ENCODE measurements at places on chromosomes 1 and 21.
A peak's percentile ranks its signal among the peaks of the same experiment; 100 is the strongest.

GRCh38 chr1:66533804-66534740 lies at the start of gene SGIP1:
SGIP1 (plus strand) TSS chr1:66534153; CDS start chr1:66534359, 206 bp downstream.
- DNase-seq = no peak

- DNase-seq = no peak
Observed at GRCh38 chr1:154519591-154519991, 17.4 kb upstream of the SHE start.

DNA sequence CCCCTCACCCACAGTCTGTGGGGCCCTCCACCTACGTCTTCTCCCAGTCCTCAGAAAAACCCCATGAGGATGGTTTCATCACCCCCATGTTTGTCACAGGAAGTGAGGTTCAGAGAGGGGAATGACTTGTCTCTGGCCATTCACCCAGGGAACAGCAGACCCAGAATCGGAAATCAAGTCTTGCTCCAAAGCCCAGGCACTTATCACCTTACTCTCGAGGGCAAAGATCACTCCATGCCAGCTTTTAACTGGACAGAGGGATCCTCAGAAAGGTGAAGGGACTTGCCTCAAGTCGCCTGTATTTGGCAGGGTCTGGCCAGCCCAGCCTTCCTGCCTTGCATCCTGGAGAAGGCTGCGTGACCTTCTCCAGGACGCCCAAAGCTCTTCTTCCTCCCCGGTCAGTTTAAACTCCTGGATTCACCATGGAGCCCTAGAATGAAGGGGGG lies 57.9 kb upstream of the SSBP3 start:
- no peak for DNase-seq

DNA sequence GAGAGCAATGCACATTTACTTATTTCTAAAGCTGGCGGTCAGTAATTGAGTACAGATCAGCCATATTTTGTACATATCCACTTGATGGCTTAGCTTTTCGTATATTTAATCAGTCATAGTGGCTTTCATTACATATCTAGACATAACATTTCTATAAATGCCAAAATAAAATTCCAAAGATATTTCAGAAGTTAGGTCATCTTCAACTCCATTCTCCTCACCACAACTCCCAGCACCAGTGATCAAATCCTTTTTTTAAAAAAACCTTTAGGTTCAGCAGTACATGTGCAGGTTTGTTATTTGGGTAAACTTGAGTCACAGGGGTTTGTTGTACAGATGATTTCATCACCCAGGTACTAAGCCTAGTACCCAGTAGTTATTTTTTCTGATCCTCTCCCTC lies 53.9 kb upstream of the GNG4 start:
- no peak for DNase-seq

DNA sequence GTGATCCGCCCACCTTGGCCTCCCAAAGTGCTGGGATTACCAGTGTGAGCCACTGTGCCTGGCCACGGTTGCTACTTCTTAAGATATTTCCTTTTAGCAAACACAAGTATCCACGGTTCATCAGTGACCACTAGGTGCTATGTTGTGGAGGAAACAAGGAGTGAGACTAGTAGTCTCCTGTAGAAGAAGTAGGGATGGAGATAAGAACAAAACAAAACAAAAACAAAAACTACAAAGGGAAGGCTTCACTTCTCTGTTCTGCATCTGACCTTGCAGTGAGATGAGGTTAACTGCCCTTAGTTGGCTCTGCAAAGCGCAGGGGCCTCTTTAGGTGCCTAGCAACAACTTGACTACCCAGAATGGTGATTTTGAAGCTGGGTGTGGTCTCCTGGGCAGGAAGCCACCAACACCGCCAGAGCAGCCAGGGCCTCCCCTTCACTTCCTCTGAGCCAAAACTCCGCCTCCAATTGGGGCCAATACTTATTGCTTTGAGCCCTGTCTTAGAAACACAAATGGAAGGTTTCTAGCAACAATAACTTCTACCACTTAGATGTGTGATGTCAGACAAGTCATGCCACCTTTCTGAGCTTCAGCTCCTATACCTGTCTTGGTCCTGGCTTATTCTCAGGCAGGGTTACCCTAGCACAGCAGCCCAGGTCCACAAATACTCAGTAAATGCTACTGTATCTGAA lies 12.8 kb upstream of the CDC42 start:
- peak; percentile 69 for DNase-seq

DNA sequence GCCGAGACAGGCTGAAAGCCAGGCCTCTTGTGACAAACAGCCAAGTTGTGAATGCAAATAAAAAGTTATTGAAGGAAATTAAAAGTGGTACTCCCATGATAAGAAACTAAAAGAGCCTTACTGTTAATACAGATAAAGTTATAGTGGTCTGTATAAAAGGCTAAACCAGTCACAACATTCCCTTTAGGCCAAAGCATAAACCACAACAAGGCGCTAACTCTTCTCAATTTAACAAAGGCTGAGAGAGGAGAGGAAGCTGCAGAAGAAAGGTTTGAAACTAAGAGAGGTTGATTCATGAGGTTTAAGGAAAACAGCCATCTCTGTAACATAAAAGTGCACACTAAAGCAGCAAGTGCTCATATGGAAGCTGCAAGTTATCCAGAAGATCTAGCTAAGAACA lies 10.7 kb downstream of the C1orf105 start:
- DNase-seq = no peak

DNA sequence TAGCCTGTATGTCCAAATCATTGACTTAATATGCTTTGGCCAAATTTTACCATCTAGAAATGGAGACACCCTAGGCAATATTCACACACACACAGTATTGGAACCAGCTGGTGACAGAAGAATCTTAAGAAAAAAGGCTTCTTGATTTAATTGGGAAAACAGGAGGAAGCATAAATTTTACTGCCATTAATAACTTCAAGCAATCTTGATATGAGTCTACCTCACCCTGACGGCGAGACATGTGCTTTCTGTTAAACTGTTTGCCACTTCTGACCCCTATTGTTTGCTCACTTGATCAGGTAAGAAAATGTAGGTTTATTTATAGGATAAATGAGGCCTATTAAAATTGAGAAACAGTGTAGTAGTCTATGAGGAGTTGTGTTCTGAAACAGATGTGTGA lies 73.2 kb downstream of the KIFAP3 start:
- DNase-seq = no peak

DNA sequence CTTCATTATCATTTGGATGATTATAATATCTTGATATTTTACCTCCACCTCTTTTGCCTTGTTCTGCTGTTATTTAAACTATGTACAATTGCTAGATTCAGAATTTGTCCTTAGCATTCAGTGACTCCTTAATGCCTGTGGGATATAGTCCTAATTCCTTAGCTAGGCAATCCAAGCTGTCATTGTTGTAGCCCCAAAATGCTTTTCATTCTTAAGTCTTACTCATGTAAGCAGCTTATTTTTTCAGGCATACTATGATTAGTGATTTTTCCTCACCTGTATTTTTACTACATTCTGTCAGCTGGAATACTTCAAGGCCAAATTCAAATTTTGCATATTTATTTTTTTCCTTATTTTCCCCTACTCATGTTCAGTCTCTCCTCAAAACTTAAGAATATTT lies 13.4 kb downstream of the PKN2 start:
- no peak for DNase-seq

GRCh38 chr1:87894062-87894461 lies 565.4 kb downstream of the LMO4 start:
- DNase-seq = no peak

GRCh38 chr21:42704861-42705260 lies 51.4 kb downstream of the PDE9A start:
- DNase-seq = no peak

DNA sequence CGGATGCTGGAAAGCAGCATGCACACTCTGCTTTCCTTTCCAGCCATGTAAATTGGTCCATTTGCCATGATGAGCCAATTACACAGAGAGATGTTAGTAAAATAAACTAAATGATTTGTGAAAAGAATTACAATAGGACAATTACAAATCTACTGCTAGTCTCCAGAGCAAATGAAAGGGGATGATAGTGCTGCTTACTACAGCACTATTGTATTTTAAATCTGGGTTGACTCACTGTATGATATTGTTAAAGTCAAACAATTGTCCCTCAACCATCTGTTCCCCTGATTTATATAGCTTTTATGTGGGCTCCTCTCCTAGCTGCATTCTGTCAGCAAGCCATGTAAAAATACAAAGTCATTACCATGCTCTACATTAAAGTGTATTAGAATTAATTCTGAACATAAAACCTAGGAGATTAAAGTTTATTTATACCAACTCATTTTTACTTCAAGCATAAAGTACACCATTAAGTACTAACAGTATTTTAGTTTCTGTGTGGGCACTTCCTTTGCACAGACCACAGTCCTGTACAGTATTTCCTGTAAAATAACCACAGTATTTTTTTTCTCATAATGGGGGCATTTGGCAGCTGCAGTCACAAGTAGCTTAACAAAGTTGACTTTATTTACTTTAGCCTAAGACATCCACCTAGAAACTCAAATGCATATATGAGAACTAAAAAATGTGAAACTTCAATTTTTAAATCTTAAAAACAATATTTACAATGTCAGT lies 135.8 kb downstream of the VAV3 start:
- no peak for DNase-seq

DNA sequence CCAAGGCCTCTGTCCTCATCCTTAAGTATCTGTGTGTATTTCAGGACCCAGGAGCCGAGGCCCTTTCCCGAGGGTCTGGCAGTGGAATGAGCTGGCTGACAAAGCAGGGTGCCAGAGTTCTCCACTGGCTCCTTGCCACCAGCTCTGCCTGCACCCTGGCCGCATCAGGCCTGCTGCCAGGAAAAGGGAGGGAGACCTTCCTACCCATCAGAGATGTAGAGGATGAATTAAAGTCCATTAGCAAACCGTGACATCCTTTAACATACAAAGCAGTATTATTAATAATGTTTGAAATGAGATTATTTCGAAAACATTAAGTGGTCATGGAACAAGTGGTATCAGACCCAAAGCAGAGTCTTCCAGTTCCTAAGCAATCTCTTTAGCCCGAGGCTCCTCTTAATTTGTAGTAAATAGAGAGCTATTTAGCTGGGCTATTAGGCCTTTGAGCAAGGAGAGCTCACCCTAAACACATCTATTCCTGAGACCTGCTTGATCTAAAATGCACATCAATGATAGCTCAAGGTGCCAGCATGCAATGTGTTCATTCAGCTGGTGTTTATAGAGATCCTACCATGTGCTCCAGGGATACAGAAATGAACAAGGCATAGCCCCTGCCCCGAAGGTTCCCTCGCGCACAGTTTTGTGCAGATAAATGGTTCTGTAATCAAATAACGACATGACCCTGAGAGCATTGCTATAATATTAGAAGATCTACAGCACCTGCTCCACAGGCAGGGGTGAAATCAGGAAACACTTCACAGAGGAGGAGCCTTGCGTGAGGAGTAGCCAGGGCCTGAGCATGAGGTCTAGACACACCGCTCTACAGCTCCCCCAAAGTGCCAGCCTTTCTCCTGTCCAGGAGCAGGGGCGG lies 44.0 kb downstream of the FAM163A start:
- no peak for DNase-seq

DNA sequence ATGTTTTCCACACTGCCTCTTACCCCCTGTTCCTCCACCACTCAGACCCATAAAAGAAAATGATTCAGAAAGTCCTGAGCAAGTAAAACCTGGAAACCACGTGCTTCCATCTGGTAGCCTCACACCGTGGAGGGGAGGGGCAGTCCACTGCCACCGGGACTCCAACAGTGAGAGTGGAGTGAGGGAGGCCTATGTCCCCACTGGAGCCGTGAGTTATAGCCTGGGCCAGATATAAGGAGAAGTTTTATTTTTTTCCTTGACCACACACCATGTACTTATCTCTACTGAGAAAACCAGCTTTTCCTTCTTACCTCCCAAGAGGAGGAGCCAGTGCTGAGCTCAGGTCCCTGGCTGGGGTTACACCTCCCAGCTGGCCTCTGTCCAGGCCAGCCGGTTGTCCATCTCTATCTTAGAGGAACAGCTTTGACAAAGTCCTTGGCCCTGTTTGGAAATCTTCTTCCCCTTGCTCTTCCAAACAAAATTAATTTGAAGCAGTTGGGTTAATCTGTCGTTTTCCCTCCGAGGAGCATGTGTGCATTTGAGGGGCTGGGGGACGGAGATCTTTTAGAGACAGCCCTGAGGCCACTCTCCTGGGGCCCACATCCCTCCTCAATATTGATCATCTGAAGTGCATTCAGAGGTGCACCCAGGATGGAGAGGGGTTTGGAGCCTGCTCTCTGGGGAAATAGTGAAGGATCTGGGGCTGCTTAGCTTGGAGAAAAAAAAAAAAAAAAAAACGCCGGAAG lies 49.1 kb upstream of the SERBP1 start:
- DNase-seq = no peak

- no peak for DNase-seq
Observed at GRCh38 chr1:176801514-176802020, 338.6 kb downstream of the PAPPA2 start.

DNA sequence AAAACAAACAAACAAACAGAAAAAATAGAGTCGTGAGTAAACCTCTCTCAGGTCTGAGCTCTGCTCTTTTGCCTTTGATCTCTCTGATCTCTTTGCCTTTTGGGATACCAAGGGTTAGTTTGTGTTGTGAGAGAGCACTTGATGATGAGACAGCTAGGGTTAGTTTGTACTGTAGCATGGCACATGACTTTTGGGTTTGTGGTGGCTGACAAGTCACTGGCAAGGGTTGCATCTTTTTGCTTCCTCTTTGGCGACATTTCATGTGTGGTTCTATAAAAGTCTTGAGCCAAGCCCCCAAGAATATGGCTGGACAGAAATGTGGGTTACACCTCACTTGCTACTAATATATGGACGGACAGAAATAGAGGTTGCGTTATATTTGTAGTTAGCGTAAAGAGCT lies 60.5 kb downstream of the TESK2 start:
- no peak for DNase-seq

GRCh38 chr1:234712891-234713305 lies 102.9 kb upstream of the IRF2BP2 start:
- DNase-seq = no peak

DNA sequence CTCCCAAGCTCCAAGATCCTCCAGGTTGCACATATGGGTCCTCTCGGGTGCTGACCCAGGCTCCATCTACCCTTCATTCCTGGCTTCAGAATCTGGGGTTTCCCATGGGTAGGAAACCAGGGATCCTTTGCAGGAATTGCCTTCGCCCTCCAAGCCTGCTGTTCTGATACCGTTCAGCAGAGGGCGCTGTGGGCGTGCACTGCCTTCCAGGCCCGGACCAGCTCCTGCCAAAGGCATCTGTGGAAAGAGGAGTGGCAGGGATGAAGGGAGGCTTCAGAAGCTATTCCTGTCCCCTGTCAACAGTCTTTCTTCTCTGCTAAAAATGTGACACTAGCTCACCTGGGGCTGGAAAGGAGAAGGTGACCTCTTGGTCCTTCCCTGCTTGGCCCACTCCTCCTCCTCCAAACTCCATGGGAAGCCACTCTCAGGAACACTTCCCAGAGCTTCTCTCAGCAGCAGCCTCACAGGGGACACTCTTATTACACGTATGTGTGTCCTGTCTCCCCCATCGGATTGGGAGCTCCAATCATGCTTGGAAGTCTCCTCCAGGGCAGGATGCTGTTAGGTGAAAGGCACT lies 71.2 kb downstream of the VWA5B1 start:
- no peak for DNase-seq

All from stimulated activated CD4-positive, alpha-beta T cell treated with anti-CD3 and anti-CD28 coated beads, Interleukin-2, amount 100 ng/mL, for 4 hours (primary cell).